Keratinocyte (primary cell): ENCODE measurements at places on chromosomes 1 and 21. TPM values are rescaled to one million over a fixed set of nuclear protein-coding genes. Genes with fewer than 3 reads are reported as not detected.

GJA5 gene
- 44.0 to 83.1 TPM (median 82.1 TPM) in 3 replicates for polyA plus RNA-seq

- DNase-seq = no peak
Measured at GRCh38 chr1:10237157-10237539, 26.8 kb downstream of the KIF1B start.

DNA sequence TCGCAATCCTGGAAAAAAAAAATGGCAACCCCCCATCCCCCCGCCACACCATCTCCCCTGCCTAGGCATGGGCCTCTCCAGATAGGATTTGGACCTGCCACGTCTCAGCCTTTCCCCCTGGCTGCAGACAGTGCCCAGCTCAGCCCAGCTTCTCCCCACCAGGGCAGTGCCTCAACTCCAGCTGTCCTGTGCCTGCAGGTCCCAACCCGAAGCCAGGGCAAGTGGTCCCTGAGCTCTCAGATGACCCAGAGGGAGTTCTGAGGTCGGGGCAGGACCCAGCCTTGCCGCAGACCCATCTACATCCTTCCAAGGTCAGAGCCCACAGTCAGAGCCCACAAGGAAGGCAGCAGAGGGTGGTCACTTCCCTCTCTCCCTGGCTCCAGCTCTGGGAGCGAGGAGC is 86.7 kb upstream of the POU3F1 start:
- no peak for DNase-seq

ADCY10 gene
- 0.04 to 0.10 TPM in 2 of 3 replicates, not detected in the other for polyA plus RNA-seq

DNA sequence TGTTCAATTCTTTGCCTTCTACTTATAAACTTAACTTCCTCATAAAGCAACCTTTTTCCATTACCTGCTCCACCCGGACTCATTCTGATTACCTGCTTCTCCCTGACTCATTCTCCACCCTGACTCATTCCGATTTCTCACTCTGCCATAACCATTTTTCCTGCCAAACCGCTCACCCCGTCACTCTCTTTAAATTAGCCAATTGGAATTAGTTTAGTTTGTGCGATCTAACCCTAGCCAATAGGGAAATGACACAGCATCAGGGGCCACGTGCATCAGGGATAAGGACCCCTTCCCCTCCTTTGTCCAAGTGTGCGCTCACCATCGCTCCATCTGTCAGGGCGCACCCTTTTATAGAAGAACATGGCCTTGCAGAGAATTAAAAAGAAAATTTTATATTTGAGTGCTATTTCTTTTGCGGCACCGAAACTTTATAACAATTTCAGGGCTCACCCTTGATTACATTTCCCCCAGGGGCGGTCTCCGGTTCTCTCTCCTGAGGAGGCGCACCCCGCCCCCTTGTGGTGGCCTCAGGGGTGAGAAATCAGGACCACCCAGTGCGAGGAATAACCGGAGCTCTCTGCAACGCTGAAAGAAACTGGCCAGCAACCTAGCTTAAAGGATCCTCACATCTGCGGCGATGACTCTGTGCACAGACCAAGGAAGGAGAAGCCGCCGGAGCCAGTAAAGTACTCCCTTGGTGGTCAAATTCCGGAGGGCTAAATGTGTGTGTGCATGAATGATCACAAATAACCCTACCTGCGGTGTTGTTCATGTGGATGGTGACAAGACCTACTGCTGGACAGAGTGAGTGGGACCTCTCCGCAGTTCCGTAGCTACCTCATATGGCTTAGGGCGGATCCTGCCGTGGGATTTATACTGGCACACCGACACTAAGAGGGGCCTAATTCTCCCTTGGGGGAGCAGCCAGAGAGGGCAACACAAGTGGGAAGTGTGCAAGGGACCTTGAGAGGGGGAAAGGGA is 30.3 kb upstream of the CBR3 start:
- DNase-seq = no peak

DNA sequence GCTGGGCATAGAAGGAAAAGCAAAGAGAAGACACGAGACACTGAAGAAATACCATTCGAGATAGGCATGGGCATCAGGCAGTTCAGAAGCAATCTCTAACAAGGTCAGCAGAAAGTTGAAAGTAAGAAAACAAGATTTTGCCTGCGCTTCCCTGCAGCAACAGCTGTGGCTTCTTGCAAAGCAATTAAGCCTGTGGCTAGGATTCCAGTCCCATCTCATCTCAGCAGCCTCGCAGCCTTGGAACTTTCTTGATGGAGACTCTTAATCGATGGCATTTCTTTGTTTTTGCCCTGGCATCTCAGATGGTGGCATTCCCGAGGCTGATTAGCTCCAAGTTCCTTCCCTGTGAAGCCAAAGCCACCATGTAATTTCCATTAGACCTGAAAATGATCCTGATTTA is 64.6 kb upstream of the SPAG17 start:
- no peak for DNase-seq

- DNase-seq = no peak
Measured at GRCh38 chr1:207397525-207397926, 56.6 kb upstream of the CR2 start.

DNA sequence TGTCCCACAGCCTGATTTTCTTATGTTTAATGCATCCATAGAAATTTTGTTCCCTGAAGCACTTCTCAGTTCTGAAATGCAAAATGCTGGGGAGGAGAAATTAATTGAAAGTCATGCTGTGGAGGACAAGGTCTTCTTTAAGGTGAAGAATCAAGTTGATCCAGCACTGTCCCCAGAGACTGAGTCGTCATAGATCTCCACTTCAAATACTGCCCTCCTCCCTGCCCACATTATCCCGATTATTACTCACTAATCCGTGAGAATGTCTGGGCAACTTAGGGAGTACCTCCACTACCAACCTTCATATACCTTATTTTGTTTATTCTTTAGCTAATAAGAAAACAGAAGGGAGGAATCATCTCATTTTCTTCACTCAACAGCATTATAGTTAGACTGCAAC is 70.0 kb upstream of the FMN2 start:
- DNase-seq = no peak

- DNase-seq = no peak
Measured at GRCh38 chr1:173573596-173573995, 29.3 kb downstream of the SLC9C2 start.

CR1 gene
- 0.01 to 0.12 TPM (median 0.09 TPM) in 3 replicates for polyA plus RNA-seq

DNA sequence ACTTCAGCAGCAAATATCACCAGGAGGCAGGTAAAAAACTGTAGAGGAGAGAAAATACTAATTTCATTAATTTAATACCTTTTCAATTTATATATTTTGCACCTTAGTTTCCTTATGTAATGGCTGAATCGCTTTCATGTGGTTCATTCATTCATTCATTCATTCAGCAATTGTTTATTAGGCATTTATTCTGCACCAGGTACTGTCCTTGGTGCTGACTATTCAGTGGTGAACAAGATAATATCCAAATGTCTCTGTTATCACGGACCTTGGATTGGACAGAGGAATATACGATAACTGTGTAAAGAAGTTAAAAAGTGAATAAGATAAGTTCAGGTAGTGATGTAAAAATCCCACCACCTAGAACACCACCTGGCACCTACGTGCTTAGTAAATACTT is 28.8 kb downstream of the TSPAN2 start:
- DNase-seq = no peak

DNA sequence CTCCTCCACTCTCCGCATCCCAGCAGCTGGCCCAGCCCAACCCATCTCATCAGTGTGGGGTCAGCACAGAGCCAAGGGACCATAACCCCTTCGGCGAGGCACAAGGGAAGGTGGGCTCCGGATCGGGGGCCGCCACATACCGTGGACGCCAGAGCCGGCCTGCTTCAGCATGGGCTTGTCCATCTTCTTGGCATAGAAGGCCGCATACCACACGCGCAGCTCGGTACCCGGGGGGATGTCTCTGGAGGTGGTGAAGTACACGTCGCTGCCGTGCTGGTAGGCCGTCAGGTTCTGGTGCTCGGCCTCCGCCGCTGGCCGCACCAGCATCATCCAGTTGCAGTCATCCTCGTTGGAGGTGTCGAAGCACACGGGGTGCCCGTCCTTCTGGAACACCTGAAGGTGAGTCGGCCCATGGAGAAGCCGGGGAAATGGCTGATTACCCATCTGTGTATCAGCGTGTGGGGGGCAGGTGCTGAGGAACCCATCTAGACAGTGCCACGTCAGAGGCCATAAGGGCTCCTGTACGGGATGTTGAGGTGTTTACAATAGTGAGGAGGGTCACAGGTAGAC is 24.6 kb downstream of the PRDM15 start:
- DNase-seq = no peak
